ENCODE measurements at places on chromosomes 5 and 9.

DNA sequence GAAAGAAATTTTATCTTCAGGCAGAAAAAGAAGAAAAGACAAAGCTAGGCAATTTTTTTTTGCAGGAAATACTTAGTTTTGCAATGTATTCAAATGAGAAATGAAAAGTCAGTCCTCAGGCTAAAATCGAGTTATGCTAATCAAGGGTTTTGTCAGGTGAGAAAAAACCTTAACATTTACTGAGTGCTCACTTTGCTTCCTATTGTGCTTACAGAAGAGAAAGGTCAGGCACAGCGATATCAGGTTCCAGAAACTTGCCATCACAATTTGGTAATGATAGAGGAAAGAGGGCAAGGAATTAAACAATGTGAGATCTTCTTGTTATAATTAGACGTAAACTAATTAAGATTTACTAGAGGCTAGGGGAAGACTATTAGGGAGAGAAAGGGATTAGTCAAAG, 431.7 kb upstream of the CTNND2 start:
- no peak for DNase-seq

DNA sequence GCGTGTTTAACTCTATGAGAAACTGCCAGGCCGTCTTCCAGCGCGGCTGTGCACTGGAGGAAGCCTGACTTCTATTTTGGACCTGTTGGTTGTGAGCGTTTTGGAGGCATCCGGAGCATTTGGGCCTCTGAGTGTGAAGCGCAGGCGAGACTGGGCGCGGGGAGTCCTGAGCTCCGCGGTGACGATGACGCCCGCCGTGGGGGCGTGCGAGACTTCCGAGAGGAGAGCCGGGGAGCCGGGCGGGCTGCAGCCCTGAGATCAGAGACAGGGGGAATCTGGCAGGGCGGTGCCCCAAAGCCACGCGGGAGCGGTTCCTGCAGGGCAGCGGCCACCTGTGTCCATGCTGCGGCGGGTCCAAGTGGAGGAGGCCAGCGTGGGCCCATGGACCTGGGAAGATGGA, 47.4 kb downstream of the NTNG2 start:
- no peak for DNase-seq

GRCh38 chr9:33202552-33203201, 35.5 kb upstream of the B4GALT1 start:
- DNase-seq: no peak

GRCh38 chr9:93452710-93453046, 703 bp downstream of the FAM120AOS start:
- no peak for DNase-seq

DNA sequence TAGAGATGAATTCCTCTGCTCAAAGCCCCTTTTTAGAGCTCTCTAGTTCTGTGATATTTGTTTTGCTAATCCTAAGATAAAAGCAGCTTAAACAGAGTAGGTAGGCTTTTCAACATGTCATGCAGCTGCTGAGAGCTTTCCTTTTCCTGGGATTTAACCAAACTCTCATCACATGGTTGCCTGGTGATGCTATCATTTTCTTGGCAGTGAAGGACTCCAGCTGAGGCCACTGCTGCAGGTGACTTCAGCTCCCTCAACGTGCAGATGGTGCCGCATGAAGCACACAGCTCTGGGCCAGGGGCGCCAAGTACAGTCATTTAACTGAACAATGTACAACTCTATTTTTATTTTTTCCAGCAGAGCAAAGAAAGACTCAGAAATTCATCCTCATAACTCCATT, 42.2 kb downstream of the SECISBP2 start:
- DNase-seq: no peak

- DNase-seq: no peak
Measured at GRCh38 chr5:127176769-127177168, 103.5 kb upstream of the C5orf63 start.

- DNase-seq: no peak
Measured at GRCh38 chr5:133846478-133847226, 121.8 kb downstream of the C5orf15 start.

DNA sequence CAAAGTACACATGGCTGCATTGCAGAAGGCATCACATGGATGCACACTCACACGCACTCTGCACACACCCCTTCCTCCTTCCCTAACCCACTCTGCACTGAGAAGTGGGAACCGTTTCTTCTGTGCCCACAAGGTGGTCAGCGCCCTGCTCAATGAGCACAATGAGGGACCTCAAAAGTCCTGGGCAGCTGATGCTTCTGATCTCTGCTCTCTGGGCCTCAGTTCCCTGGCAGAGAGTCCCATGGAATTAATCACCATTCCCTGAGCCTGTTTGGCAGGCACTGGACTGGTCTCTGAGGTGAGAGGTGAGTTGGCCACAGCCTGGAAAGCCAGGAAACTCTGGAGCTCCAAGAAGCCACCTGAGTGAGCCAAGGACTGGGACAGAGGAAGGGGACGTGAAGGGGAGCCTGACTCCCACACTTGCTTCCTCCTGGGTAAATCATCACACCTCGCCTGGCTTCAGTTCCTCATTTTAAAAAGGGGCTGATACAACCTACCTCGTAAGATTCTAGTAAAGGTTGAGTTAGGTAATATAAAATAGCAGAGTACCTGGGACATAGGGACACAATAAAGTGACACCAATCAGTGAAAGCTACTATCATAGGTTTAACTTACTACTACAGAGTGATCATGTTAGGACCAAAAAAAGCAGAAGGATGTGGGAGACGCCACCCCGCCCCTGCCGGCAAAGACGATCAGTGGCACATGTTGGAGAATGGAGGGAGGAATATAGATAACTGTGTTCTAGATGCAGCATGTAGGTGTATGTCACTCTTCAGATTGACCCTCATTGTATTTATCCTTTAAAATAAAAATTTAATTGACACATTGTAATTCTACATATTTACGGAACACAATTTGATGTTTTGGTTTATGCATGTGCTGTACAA, 21.1 kb upstream of the IGFBPL1 start:
- no peak for DNase-seq

DNA sequence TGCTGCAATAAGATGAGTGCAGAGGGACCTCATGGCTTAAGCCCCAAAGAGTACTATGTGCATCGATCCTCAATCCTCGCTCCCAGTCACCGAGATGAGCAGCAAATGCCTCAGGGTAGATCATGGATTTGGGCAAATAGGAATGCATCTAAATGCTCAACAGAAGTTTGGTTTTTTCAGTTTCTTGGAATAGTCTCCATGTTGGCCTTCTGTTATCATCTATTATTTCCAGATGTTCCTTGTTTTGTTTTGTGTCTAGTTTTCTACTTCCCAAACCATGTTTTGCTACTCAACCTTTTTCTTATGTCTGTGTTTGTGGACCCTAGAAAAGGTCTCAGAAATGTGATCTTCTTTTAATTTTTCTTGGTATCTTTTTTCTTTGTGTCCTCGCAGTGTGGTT, 43.5 kb upstream of the RASGRF2 start:
- DNase-seq: no peak

DNA sequence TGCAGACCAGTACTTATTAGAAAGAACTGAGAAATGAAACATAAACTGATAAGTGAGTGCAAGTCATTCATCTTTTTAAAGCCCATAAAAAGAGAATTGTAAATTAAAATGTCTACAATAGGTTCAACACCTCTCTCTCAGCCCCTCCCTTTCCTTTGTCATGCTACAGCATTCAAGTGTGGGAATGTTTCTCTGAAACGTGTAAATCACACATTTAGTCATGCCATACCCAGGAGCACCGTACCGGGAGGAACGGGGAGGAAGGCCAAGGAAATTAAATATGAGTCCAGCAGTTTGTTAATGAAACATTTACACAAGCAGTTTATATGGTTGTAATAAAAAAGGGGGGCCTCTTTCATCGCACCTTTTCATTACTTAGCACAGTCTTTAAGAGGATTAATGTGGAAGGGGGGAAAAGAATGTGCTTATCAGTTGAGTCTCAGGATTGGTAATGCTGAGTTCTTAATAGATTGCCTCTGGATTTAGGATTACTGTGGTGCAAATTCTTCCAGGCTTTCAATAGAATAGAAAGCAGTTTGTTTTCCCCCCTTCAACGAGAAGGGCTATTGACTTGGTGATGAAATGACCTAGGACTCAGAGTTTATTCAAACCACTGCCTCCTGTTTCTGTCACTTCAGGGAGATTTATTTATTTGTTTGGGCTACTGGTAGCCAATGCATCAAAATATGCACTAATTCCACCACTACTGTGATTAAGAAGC, 176.0 kb upstream of the ZNF608 start:
- no peak for DNase-seq

GRCh38 chr9:89313842-89314241, 2.8 kb downstream of the CKS2 start:
- no peak for DNase-seq

DNA sequence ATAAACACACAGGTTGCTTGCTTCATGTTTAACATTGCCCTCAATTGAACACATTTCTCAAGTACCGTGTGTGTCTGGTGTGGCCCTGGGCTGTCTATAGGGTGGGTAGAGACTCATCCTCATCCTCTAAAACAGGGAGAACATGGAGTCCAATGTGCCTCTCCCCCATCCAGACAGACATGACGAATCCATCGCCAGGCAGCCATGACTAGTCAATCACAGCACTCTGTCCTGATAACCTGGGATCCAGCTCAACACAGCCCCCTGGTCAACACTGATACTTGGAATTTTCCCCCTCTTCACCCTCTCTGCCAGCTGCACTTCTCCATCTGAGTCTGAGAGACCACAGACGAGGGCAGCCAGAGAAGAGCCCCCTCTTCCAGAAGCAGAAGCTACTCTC, 10.7 kb upstream of the NTNG2 start:
- no peak for DNase-seq

GRCh38 chr9:6794936-6795335, 37.2 kb downstream of the KDM4C start:
- no peak for DNase-seq

GRCh38 chr5:164753434-164753833, 1248.0 kb downstream of the MAT2B start:
- no peak for DNase-seq

- DNase-seq: no peak
Measured at GRCh38 chr9:88359974-88360373, 28.3 kb upstream of the SPIN1 start.

DNA sequence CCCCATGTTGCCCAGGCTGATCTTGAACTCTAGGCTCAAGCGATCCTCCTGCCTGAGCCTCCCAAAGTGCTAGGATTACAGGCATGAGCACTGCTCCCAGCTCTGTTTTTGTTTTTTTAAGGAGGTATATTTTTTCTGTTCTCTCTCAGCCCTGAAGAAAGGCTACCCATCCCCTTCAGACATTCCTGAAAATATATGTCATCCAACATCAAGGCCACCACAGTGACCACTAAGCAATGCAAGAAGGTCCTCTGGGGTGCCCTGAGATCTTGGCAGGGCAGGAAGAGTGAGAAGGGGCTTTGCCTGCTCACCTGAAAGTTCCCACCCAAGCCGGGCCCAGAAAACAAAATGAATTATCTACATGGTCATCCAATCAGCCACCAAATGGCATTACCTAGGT, 47.8 kb upstream of the IL17B start:
- DNase-seq: no peak

DNA sequence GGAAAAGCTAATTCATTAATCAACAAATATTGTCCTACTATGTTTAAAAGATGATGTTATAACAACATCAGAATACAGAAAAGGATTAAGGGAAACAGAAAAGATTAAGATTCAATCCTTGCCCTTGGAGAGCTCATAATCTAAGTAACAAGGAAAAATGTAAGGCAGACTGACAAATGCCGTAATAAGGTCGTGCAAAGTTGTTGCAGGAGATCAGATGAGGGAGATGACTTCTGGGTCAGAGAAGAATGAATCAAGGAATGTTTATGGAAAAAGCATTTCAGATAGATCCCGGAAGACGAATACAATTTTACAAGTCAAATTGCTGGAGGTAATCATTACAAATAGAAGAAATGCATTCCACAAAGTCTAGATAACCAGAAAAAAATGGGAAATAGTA, 6.4 kb downstream of the ADAMTS6 start:
- no peak for DNase-seq

DNA sequence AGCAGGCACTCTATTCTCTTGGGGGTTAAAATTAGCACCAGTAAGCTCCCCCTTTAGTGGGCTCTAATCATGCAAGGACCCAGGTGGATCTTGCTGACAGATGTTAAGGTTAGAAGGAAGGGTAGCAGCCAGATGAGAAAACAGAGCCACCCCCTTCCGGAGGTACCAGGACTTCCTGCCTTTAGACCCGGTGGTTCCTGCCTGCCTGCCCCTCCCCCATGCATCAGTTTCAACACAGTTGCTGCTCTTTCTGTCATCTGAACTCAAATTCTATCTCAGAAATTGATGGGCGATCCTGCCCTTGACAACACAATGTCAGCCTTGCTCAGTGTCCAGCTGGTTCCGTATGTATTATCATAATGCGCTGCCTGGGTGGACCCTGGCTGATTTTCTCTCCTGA, 287.3 kb downstream of the EBF1 start:
- DNase-seq: no peak

- no peak for DNase-seq
Measured at GRCh38 chr5:14710313-14710994, 45.9 kb downstream of the OTULIN start.

GRCh38 chr9:105438141-105438806, 9.6 kb upstream of the FSD1L start:
- no peak for DNase-seq

DNA sequence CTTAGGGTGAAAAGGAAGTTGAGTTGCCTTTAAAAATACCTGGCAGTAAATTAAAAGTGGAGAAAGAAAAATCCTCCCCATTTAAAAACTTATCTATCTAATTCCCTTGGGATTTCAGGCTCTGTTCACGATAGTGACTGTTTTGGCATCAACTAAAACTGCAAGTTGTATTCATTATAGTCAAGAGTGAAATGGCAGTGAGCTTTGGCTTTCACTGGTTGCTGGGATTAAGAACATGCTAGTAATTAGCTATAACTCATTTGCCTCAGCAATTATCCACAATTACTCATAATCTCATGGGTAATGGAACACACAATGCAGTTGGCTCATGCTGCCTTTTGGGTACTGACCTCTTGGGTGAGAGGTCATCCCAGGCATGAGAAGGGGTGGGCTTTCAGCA, 250.1 kb downstream of the GAS1 start:
- no peak for DNase-seq

DNA sequence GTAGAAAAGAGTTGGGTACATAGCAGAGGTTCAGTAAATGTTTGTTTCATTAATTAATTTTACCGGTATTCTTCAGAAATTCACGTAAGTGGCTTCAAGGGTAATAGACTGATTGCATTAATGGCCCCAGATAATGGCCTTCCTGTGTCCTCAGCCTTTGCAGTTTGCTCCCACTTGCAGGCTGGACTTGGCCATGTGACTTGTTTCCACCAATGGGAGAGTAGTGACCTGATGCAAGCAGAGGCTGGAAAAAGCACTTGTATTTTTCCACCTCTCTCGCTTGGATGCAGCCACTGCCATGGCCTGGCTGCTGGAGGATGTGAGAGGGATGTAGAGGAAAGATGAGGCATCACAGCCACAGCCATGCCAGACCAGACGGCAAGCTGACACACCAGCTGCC, 480.9 kb downstream of the CDK5RAP2 start:
- no peak for DNase-seq

- DNase-seq: no peak
Measured at GRCh38 chr9:93148721-93149120, 14.7 kb upstream of the NINJ1 start.
